ENCODE measurements at places on chromosomes 1 and 21. TPM values are rescaled to one million over a fixed set of nuclear protein-coding genes. Genes with fewer than 3 reads are reported as not detected.

FMO2 gene
- total RNA-seq = 2.7 TPM

NEXN gene
- total RNA-seq = 7.7 TPM

TMEM269 gene
- total RNA-seq = under 0.01 TPM

RIMKLA gene
- not detected for total RNA-seq

PEAR1 gene
- 17.0 TPM for total RNA-seq

FMO4 gene
- 8.5 TPM for total RNA-seq

CASQ1 gene
- 0.36 TPM for total RNA-seq

SPRR2B gene
- not detected for total RNA-seq

OPRD1 gene
- not detected for total RNA-seq

ATP6V1G3 gene
- total RNA-seq = 0.36 TPM

OVAAL gene
- not detected for total RNA-seq

RGS13 gene
- not detected for total RNA-seq

MARK1 gene
- 0.72 TPM for total RNA-seq

THEMIS2 gene
- total RNA-seq = 17.4 TPM

HSD3B2 gene
- total RNA-seq = not detected

FAM3B gene
- total RNA-seq = not detected

TMOD4 gene
- not detected for total RNA-seq

DARS2 gene
- total RNA-seq = 15.6 TPM

BRWD1 gene
- total RNA-seq = 71.9 TPM

ARHGAP30 gene
- not detected for total RNA-seq

PGBD5 gene
- 0.29 TPM for total RNA-seq

CTSK gene
- total RNA-seq = 617 TPM

KCNK1 gene
- total RNA-seq = 4.7 TPM

METTL18 gene
- 2.9 TPM for total RNA-seq

ZNF362 gene
- 18.9 TPM for total RNA-seq

KANK4 gene
- under 0.01 TPM for total RNA-seq

NTMT2 gene
- total RNA-seq = not detected

CDA gene
- 0.59 TPM for total RNA-seq

SYCP1 gene
- total RNA-seq = not detected

KRTAP11-1 gene
- not detected for total RNA-seq

DNTTIP2 gene
- total RNA-seq = 25.3 TPM

PRKCZ gene
- total RNA-seq = 0.72 TPM

RBM8A gene
- 49.8 TPM for total RNA-seq

FCMR gene
- 0.29 TPM for total RNA-seq

CYP4Z1 gene
- not detected for total RNA-seq

Measured in osteoblast (primary cell).